Suprapubic skin (tissue), 4 donors: ENCODE measurements at places on chromosomes 13 and 19. TPM values are rescaled to one million over a fixed set of nuclear protein-coding genes. Genes with fewer than 3 reads are reported as not detected.

- no peak for DNase-seq
Measured at GRCh38 chr13:62510906-62511655, 1095.4 kb upstream of the PCDH20 start.

DNA sequence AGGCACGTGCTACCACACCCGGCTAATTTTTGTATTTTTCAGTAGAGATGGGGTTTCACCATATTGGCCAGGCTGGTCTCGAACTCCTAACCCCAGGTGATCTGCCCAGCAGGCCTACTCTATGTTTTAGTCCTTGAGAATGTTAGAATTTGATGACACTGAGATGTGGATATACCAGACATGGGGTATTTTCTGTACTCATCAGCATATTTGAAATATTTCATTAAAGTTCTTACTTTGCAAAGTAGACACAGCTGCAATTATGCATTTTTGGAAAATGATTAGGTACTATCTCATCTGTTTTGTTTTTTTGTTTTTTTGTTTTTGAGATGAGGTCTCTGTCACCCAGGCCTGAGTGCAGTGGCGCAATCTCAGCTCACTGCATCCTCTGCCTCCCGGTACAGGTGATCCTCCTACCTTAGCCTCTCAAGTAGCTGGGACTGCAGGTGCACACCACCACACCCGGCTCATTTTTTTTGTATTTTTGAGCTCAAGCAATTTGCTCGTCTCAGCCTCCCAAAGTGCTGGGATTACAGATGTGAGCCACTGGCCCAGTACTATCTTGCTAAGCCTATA lies 12.7 kb downstream of the SPINT2 start:
- DNase-seq, result no peak

The SPTBN4 gene
- 0.52 TPM for total RNA-seq

The CGB3 gene
- total RNA-seq, result not detected

The ZNF229 gene
- total RNA-seq, result 0.83 TPM

DNA sequence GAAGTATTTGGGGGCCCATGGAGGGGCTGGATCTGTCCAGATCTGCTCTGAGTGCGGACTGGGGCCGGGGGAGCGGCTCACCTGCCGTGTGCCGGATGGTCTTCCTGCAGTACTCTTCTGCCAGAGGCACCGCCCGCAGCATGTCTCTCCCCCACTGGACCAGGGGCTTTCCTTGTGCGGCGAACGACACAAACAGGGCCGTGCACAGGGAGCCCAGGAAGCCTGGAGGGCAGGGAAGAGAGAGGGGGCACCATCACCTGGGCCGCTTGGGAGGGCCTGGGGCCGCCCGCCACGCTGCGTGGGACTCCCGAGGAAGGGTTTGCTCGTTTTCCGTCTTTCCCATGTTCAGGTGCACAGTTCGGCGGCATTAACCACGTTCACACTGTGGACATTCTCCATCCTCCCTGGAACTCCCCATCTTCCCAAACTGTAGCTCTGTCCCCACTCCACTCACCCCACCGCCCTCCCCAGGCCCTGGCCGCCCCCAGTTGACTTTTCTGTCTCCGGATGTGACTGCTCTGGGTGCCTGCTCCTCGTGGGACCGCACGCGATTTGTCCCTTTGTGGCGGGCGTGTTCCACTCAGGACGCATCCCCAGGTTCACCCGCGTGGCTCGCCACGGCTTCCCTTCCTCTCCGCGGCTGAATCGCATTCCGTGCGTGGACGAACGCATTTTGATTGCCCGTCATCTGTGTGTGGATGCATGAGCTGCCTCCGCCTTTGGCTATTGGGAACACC lies 24.2 kb downstream of the ADPRHL1 start:
- no peak for DNase-seq
